Amniotic stem cell (primary cell): ENCODE measurements at places on chromosomes 5 and 9.

DNA sequence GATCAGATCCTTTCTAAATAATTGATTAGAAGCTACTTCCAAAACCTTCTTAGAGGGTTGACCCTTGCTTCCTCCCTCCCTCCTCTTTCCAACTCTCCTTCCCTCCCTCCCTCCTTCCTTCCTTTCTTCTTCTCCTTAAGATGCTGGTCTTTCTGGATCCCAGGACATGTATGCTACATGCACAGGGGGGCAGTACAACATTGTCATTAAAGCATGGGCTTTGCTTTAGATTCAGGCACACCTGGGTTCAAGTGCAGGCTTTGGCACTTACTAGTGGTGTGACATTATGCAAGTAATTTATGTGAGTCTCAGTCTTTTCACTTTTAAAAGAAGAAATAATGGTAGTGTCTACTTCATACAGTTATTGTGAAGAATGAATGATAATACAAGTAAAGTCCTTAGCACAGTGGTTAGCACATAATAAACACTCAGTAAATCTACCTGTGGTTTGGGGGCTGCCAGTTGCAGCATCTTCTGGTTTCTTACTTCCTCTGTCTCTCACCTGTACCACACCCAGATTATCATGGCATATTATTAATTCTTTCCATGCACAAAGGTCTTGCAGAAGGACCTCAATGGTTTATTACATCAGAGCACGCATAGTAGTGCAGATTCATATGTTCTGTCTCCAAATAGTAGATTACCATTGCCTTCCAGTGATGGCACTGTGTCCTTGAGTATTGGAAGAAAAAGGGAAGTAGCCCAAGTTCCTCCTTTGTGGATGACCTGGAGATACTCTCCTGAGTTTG is 154.1 kb downstream of the ARHGAP26 start:
- DNase-seq, result no peak

DNA sequence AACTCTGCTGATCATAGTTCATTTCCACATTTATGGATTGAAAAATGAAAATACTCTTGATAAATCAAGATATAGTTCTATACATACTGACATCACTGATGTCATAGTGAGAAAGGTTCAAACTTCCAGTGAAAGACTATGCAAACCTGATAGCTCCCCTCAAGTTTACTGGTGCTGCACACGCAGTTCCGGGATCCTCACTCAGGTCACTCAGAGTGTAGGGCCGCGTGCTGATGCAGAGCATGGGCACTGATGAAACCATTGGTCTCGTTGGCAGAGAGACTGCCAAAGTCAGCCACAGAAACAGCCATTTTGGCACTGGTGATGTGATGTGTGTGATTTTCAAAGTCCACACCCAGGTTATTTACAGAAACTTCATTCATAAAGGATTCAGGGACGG is 13.5 kb downstream of the SETD9 start:
- no peak for DNase-seq

- no peak for DNase-seq
Observed at GRCh38 chr5:110040178-110040577, 350.5 kb downstream of the MAN2A1 start.

DNA sequence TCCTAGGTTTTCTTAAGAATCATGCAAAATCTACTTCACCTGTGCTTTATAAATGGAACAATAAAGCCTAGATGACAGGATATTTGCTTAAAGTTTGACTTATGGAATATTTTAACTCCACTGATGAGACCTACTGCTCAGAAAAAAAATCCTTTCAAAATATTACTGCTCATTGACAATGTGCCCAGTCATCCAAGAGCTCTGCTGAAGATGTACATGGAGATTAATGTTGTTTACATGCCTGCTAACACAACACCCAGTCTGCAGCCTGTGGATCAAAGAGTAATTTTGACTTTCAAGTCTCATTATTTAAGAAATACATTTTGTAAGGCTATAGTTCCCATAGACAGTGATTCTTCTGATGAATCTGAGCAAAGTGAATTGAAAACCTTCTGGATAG is 889.6 kb downstream of the CDH18 start:
- DNase-seq, result no peak

DNA sequence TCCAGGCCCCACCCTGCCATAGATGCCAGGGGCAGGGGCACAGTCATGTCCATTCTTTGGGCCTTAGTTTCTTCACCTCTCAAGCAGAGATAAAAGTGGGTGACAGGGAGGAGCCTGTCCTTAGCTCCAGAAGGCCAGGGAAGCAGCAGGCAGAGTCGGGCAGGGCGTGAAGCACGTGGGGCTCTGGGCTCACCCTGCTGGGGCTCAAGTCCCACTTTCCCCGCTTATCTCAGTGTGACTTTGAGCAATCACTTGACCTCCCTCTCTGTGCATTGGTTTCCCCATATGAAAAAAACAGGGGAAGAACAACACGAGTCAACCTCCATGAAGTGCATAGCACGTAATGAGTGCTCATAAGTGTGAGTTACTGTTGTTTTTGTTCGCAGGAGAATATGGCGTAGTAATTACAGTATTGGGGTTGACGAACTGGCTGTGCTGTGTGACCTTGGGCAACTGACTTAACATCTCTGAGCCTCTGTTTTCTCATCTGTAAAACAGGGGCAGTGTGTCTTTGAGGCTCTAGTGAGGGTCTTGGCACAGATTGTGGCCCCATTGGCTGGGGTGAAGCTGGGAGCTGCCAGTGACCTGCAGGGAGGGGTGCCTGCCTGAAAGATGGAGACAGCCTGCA is 39.9 kb upstream of the HAND1 start:
- no peak for DNase-seq
